ENCODE measurements at places on chromosomes 13 and 19.
A peak's percentile ranks its signal among the peaks of the same experiment; 100 is the strongest.

DNA sequence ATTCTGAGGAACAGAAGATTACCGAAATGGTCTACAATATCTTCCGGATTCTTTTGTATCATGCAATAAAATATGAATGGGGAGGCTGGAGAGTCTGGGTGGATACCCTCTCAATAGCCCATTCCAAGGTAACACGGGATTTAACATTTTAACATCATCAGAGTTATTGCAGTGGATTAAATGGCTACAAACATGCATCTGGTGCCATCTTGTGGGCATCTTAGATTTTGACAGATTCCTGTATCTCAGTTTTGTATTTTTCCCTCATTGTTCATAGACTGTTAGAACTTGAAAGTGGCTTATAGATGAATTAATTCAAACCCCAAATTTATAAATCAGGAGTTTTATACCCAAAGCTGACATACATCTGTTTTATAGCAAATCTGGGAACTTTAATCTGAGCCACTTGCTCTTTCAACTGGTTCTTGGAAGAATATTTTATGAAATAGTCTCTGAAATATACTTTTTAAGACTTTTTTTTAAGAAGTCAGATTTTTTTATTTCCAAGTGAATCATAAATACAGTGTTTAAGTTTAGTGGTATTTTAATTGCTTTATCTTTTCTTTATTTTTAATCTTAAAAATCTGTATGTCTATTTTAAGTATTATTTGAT is 215.2 kb downstream of the NBEA start:
- DNase-seq, result peak; percentile 23

- DNase-seq, result no peak
Measured at GRCh38 chr13:38042771-38043170, 173.2 kb upstream of the TRPC4 start.

DNA sequence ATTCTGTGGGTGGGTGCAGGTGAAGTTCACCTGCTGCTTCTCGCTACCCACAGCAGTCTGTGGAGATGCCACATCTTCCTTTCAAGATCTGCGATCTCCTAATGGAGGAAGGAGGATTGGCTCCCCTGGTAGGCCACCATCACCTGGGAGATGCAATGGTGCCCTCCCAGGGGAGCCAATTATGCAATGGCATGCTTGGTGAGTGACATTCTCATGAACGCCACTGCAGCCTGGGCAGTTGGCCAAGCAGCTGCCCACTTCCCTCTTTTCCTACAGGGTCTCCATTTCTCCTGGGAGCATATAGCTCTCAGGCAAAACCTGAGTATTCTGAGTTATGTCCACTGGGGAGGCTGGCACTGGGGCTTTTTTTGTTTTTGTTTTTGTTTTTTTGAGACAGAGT is 83.5 kb upstream of the KCTD15 start:
- DNase-seq, result no peak

DNA sequence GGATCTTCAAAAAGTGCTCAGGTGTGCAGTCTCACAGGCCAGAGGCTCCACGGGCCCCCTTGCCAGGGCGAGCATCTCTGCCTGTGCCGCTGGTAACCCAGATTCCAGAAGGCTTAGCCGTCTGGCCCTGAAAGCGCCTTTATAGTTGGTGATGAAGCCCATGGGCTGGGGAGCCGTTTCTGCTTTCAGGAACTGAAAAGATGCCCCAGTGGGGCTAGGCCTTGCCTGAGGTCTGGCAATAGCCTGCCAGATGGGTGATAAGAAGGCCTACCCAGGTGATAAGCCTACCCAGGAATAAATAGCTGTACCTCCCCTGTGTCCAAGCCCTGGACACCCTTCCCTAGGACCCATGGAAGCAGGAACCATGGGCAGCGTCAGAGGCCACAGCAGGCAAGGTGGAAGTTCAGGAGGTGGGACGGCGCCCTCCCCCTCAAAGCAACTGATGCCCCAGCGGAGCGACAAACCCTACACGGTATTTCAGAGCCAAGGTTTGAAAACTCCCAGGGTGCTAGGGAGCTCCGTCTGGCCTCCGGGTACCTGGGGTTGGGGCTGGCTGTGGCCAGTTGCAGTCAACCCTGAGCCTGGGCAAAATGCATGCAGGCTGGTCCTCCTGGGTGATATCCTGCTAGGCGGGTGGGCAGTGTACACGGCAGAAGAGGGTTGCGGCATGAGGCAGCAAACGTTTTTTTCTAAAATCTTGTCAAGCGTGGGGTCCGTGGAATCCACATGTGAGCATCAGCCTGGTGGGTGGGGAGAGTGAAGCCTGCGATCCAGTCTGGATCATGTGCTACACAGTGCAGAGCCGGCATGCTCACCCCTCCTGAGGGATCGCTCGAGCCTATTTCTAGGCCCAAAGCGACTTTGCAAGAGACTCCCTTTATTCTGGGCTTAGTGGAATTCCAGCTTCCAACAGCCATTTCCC is 45.3 kb downstream of the ACTN4 start:
- DNase-seq, result no peak

DNA sequence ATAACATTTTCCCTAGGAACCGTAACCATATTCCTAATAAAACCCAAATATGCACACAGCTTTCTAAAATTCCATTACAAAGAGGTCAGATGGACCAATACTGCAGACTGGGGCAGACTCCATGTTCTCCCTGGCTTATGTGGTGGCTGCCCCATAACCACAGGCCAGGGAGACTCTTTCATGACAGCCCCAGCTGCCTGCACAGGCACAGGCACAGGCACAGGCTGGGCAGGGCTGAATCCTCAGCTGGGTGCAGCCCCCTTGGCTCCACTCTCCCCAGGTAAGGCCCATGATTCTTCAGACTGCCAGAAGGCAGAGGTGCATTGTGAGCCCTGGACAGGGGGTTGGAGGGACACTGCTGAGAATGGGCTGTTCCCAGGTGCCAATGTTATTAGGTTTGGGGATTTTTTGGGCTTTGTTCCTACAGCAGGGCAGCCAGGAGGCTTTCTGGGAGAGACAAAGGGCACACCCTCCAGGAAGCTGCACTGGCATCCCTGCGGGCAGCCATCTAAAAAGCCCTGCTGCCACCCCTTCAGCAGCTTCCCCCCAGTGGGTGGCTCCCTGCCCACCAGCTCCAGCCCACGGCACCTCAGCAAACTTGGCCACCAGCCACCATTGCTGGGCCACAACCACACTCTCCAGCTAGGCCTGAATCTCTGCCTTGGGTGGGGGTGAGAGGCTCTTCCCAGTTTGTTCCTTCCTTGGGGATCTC is 20.0 kb downstream of the DOCK9 start:
- no peak for DNase-seq

DNA sequence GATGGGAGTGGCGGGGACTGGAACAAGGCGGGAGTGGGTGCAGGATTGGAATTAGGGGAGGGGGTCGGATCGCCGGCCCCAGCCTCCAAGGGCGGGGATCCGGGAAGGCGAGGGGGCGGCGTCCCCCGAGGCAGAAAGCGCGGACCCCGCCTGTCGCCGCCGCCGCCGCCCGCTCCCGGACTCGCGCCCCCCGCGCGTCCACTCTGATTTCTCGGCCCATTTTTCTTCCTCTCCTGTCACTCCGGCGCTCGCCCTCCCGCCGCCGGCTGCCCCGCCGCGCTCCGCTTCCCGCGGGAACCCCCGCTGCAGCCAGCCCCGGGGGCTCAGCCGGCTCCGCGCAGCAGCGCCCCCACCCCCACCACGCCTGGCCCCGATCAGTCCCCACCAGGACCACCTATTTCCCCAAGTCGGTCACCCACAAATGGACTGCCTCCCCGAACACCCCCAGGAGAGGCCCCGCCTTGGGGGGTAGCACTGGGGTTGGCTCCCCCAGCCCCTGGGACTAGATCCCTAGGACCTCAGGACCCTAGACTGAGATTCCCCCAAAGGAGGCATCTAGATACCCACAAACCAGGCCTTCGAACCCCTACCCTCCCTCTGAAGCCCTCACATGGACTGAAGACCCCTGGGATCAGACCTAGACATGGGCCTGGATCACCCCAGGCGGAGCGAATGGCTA is 12.6 kb upstream of the ERFL start:
- DNase-seq, result no peak

DNA sequence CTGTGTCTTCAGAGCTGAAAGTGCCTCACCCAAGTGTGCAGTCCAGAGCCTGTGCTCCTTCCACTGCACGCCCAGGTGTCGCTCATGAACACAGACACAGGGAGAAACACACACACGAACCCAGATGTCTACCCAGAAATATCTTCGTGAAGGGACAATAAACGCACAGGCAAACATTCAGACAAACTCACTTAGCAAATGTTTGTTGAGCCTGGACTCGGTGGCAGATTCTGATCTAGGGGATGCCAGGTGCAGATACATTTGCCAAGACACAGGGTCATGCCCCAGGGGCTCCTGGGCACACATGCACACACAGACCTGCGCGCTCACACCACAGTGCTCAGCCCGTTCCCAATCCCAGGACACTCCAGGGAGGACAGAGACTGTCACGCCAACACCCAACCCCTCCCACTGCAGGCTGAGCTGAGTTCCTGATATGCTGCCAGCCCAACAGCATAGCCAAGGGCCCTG is 31.9 kb downstream of the SCGB2B2 start:
- no peak for DNase-seq

- no peak for DNase-seq
Measured at GRCh38 chr13:42064966-42065365, 16.5 kb downstream of the DGKH start.

GRCh38 chr13:39051157-39051556 is 12.9 kb downstream of the NHLRC3 start:
- no peak for DNase-seq

DNA sequence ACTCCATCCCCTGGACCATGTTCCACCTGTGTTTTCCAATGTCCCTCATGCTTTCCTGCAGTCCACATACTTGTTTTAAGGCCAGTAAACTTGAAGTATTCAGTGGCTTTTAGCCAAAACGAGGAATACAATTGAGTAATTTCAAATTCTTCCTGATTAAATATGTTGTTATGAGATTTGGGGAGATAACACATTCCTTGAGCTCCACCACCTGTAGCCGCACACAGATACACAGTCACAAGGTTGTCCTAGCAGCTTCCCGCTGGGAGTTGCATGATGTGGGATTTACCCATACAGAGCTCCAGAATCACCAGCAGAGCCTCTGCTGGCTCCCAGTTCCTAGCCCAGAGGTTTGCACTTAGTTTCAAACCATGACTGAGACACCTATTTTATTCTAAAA is 53.6 kb upstream of the FRY start:
- no peak for DNase-seq

DNA sequence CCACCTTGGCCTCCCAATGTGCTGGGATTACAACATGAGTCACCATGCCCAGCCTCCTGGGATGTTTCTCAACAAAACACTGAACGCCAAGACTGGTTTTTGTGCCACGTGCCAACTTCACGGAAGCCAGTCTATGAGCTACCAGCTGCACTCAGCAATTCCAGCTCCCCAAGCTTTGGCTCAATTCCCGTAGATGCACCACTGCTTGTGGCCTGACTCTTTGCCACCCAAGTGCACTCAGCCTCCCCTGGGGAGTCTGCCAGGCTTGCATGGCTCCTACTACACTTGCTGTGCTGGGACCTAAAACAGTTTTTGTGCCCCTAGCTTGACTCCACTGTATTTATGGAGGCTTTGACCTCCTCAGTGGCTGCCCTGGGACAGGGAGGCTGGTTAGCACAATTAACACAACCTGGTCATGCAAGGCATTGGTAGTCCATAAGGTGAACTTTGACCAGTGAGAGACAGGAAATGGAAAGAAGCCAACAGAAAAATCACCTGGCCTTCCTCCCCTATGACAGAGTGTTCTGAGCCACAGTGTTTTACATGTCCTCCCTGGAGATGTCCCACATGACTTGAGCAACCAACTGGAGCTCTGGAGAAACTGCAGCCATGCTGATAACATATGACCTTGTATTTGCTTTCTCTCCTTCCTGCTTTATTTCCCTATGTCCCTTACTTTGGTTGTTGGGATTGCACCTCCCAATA is 1173.1 kb downstream of the UQCRFS1 start:
- no peak for DNase-seq

DNA sequence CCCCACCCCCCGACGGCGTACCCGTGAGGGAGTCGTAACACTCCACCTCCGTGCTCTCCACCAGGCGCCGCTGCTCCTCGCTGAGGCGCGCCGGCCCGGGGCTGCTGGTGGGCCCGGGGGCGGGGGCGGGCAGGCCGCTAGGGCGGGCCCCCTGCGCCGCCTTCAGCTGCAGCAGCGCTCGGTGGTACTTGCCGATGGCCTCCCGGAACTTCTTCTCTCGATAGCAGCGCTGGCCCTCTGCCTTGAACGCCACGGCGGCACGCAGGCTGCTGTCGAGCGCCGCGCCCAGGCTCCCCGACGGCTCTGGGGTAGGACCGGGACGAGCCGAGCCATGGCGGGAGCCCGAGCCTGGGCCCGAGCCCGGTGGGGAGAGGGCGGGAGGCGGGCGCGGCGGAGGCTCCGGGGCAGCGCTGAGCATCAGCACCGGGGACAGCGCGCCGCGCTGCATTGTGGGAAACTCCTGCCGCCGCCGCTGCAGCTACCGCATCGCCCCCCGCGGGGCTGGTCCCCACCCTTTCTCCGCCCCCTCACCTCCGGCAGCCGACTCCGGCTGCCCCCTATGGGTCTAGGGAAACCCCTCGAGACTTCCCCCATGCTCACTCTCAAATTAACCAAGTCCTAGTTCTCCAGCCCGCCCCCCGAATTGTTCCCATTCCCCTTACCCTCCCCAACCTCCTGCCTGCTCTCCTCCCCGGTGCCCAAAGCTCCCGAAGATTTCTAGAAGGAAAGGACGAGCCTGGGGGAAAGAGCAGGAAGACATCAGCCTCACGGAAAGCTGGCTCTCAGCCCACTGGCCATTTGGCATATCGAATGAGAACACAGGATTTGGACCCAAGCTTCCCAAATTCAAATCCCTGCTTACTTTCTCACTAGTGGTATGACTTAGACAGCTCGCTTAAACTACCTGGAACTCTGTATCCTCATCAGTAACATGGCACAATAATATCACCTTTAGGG is at the start of gene TTC9B:
Gene TTC9B, minus strand, starts transcription at position 451 of the 957 bp plus-strand sequence. Its CDS starts 3 bp downstream, at position 448.
- peak; percentile 63 for DNase-seq

DNA sequence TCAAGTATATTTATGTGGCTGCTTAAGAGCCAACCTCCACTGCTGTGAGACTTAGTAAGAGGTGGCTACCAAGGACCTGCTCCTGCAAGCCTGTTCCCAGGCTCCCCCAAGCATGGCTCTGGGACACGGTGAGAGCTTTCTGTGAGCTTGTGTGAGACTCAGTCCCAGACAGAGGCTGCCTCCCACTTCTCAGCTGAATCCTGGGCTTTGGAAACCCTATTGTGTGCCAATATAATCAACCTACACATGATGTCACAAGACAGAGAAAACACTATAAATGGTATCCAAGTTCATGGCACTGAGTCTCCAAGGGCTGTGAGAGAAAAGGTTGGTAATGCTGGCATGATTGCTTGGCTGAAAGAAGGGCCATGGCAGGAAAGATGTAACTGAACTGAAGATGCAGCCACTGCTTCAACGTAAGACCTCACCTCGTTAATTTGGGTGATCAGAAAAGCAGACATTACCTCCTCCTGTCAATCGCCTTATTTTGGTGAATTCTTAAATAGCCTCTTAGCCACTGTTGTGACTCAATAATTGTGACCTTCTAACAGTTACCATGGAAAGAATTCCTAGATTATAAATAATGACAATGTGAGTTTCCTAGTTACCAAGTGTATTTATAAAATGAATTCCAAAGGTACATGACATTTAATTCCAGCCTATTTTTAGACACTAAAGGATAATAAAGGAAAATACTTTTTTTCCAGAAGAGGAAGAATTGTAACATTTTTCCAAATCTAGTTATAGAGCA is 332.0 kb downstream of the IRS2 start:
- DNase-seq, result no peak

Measured in stimulated activated CD4-positive, alpha-beta T cell treated with anti-CD3 and anti-CD28 coated beads, Interleukin-15, amount 100 ng/mL, for 24 hours (primary cell).